Thoracic aorta (tissue), 2 donors: ENCODE measurements at places on chromosomes 4 and X. TPM values are rescaled to one million over a fixed set of nuclear protein-coding genes. Genes with fewer than 3 reads are reported as not detected.

Gene RASGEF1B
- total RNA-seq = 42.0 TPM

Gene TEX11
- total RNA-seq = not detected

Gene PTPN13
- 18.6 TPM for total RNA-seq

Gene WWC2
- 21.1 TPM for total RNA-seq

Gene NEIL3
- not detected for total RNA-seq

Gene ZC4H2
- 18.1 TPM for total RNA-seq

Gene CCDC110
- total RNA-seq = 0.35 TPM

Gene SPACA5B
- not detected for total RNA-seq

Gene TLR1
- 16.1 TPM for total RNA-seq
